ENCODE measurements at places on chromosomes 11 and 22.

DNA sequence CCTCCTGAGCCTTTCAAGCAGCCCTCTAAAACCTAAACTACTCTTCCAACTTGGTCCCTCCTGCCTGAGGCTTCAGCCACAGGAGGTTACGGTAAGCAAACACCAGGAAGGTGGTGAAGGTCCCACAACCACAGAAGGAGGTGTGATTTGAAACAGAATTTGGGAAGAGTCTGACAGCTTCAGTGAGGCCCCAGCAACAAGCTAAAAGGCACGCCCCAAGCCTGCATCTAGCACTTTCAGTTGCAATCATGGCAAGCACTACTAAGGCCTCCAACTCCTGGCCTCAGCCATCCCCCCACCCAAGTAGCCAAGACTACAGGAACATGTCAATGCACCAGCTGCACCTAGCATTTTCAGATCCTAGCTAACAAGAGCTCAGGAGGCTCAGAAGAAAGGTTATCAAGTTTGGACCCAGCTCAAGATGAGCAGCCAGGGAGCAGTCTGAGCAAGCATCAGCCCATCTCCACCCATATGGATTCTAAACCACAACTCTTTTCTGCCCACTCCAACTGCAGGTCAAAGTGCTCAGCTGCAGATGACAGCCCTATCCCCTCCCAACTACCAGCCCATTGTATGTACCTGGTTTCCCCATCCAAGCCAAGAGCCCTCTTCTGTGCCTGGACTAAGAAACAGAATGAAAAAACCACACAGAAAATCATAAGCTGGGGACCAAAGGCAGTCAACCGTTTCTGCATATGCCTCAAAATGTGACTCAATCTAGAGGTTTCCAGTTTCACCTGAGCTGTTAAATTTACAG, 10.4 kb upstream of the AHNAK start:
- H3K27me3 ChIP-seq: no peaks in the 10 kb centered on the region
- H3K36me3 ChIP-seq: peaks cover 31% of the 10 kb centered on the region
- no peak for DNase-seq
- peak overlapping the region; percentile 95 for H3K27ac ChIP-seq
- H3K4me1 ChIP-seq: peaks cover 96% of the 10 kb centered on the region

- H3K27ac ChIP-seq: no peak overlapping the region
- no peak overlapping the region for H3K4me3 ChIP-seq
- no peaks in the 10 kb centered on the region for H3K27me3 ChIP-seq
- peaks cover 9% of the 10 kb centered on the region for H3K4me1 ChIP-seq
- no peak for DNase-seq
These were observed 105.8 kb upstream of the ARHGAP42 start for GRCh38 chr11:100581318-100581717.

- H3K4me1 ChIP-seq: peaks cover 20% of the 10 kb centered on the region
- no peak for DNase-seq
- no peaks in the 10 kb centered on the region for H3K27me3 ChIP-seq
- H3K4me3 ChIP-seq: no peak overlapping the region
These were observed 54.7 kb downstream of the PANX1 start for GRCh38 chr11:94183251-94183885.

GRCh38 chr11:83736684-83737083, 450.5 kb upstream of the CCDC90B start:
- no peak overlapping the region for H3K4me3 ChIP-seq
- H3K4me1 ChIP-seq: no peaks in the 10 kb centered on the region
- H3K36me3 ChIP-seq: no peaks in the 10 kb centered on the region
- H3K27me3 ChIP-seq: no peaks in the 10 kb centered on the region
- DNase-seq: no peak
- H3K27ac ChIP-seq: no peak overlapping the region

DNA sequence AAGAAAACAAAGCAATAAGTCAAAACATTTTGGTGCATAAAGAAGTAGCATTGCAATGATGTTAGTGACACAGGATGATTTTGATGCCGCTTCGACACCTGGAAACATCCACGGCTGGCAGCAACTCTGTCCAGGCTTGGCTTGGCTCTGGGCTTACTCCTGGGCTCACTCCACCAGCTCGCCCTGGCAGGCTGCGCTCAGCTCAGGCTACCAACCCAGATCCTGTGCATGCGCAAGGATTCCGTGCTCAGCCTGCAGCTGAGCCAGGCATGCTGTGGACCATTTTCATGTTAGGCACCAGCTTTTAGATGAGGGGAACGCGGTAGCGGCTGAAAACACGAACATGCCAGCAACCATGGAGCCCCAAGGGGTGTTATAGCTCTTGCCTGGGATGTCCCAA, 66.0 kb downstream of the SLC25A17 start:
- no peaks in the 10 kb centered on the region for H3K27me3 ChIP-seq
- no peaks in the 10 kb centered on the region for H3K36me3 ChIP-seq
- DNase-seq: no peak
- no peak overlapping the region for H3K4me3 ChIP-seq
- no peak overlapping the region for H3K27ac ChIP-seq

DNA sequence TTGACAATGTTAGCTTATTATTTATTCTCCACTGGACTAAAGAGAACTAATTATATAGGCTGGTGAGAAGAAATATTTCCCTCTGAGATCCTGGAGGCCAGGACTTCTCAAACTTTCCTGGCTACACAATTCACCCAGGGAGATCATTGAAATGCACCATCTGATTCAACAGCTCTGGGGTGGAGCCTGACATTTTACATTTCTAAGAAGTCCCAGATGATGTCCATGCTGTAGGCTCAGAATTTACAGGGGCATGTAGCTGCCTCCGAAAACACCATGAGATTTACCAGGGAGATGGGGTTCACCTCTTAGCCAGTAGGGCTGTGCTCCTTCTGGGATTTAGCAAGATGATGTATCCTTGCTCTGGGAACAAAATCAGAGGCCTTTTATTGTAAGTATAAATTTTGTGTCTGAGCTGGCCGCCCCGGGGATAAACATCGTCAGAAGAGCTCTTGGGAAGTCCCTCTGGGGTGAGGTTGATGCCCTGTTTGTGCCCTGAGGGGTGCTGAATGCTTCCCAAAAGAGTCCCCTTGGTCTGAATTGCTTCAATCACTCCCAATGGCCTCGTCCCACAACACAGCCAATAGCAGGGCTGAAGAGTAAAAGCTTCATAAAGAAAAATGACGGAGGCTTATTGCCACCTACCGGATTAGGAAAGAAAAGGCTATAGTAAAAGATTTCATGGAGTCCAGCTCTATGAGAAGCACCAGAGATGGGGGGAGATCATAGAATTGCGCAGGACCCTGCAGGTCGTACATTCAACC, 33.4 kb upstream of the API5 start:
- peak; percentile 62 for DNase-seq
- H3K36me3 ChIP-seq: no peaks in the 10 kb centered on the region
- no peak overlapping the region for H3K4me3 ChIP-seq

DNA sequence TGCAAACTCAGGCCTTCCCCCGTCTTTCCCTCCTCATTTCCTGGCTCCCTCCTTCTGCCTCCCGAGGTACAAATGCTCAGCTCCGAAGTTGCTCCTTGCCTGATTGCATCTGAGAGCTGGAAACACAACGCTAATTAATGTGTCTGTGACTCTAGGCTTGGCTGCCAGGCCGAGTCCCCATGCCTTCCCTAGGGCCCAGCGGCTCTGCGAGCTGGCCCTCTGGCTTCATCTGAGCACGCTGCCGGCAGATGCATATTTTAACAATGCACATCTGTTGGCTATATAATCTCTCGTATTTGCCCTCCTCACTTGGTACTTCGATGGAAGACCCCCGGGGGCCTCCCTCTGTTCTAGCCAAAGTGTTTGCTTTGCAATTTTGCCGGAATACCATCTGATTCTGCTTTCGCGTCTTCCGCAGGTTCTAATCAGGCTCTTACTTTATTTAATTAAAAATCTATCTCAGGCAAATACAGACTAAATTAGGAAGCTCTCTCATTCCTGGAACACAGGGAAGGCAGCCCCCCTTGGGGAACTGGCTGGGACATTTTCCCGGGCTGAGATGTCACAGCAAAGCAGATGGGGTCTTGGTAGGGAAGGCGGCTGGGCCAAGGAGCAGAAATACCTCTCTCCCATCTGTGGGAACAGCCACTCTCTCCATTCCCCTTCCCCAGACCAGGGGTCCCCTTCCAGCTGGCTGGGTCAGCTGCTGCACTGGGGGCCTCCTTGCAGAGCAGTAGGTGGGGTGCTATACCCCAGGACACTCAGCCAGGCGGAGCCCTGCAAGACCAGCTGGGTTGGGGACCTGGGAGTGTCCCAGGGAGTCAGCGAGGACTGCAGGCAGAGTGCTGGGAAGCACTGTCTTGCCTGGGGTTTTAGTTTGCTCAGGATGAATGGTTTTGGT, 162.8 kb downstream of the ST3GAL4 start:
- H3K4me3 ChIP-seq: no peak overlapping the region
- no peaks in the 10 kb centered on the region for H3K27me3 ChIP-seq
- DNase-seq: no peak
- H3K36me3 ChIP-seq: no peaks in the 10 kb centered on the region
- H3K4me1 ChIP-seq: no peaks in the 10 kb centered on the region

GRCh38 chr22:22721681-22722354, 77.4 kb downstream of the GGTLC2 start:
- H3K27ac ChIP-seq: no peak overlapping the region
- H3K27me3 ChIP-seq: no peaks in the 10 kb centered on the region
- peaks cover 5% of the 10 kb centered on the region for H3K4me1 ChIP-seq
- DNase-seq: no peak

Measured in stomach (tissue), 19 donors.